Stimulated activated CD4-positive, alpha-beta T cell treated with anti-CD3 and anti-CD28 coated beads, Interleukin-1b, Interleukin-23, amount 100 ng/mL, for 24 hours (primary cell): ENCODE measurements at places on chromosomes 6 and 20.

- no peak for DNase-seq
Measured at GRCh38 chr6:64254558-64254957, 619.0 kb downstream of the PHF3 start.

- no peak for DNase-seq
Measured at GRCh38 chr20:32980131-32980941, 23.9 kb downstream of the SUN5 start.

- DNase-seq = no peak
Measured at GRCh38 chr6:63643862-63644261, 8.3 kb downstream of the PHF3 start.

DNA sequence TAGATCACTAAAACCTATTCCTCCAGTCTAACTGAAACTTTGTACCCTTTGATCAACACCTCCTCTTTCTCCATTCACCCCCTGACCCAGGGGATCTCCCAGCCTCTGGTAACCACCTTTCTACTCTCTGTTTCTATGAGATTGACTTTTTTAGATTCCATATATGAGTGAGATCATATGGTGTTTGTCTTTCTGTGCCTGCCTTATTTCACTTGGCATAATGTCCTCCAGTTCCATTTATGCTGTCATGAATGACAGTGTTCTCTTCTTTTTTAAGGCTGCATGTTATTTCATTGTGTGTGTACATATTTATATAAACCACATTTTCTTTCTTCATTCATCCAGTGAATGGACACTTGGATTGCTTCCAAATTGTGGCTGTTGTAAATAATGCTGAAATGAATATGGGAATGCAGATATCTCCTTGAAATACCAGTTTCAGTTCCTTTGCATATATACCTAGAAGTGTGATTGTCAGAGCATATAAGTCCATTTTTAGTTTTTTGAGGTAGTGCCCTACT is 57.7 kb downstream of the DHX35 start:
- peak; percentile 10 for DNase-seq

DNA sequence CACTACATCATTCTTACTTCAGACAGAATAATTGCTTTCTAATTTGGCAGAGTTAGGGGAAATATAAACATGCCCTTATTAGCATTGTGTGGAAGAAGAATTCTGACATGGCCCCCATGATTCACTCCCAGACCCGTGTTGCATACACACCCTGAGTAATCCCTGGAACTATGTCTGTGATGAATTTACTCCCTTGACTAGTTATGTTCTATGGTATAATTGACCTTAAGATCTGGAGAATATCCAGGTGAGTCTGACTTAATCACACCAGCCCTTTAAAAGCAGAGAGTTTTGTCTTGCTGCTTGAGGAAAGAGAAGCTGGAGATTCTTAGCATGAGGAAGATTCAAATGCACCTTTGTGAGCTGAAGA is 262.9 kb downstream of the SOX4 start:
- no peak for DNase-seq

DNA sequence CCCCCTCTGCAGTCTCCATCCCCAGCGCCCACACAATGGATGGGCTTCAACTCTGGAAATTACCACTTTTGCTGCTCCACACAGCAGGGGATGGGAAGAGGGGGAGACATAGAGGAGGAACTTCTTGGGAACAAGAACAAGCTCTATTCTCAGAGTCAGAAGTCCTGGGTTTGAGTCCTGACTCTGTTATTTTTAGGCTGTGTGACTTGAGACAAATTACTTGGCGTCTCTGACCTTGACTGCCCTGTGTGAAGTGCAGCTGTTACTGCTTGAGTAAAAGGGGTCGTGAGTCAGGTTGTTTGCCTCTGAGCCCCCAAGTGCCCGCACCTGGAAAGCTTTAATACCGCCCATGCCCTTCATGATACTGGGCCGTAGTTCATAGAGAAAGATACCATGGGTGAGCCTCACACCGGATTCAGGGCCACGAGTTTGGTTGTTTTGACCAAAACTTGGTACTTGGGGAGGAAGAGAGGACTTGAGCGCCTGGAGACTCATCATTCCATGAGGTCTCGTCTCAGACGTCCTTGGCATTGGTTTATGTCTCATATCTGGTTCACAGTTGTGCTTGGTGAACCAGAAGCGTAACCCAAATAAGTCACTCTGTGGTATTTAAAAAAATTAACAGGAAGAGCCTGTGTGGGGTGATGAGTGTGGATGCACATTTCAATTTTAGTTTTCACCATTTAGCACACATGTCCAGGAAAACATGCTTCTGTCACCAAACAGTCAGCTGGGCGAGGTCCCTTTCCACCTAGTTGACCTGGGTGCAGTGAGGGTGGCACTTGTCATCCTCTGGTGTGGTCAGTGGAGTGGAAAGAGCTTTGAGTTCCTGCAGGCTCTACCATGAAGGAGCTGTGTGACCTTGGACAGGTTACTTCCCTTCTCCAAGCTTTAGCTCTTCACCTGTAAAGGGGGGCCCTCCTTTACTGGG is 75.6 kb downstream of the CDC5L start:
- DNase-seq = no peak

DNA sequence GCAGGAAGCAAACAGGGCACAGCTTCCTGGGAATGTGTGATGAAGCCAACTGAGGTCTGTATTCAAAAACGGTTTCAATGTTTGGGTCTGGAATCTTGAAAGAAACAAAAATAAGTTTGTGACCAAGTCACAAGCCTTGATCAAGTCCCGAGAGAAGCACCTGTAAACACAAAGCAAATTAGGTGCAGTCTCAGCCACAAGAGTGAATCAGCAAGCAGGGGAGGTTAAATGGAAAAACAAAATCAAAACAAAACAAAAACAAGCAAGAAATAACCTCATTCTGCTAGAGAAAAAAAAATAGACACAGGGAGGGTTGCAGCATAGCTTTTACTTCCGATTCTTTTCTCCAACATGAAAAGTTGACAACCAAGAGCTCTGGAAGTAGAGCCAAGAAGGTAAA is 201.7 kb downstream of the CLIC5 start:
- no peak for DNase-seq

GRCh38 chr6:99143108-99143861 is 195.5 kb upstream of the FBXL4 start:
- DNase-seq = no peak

DNA sequence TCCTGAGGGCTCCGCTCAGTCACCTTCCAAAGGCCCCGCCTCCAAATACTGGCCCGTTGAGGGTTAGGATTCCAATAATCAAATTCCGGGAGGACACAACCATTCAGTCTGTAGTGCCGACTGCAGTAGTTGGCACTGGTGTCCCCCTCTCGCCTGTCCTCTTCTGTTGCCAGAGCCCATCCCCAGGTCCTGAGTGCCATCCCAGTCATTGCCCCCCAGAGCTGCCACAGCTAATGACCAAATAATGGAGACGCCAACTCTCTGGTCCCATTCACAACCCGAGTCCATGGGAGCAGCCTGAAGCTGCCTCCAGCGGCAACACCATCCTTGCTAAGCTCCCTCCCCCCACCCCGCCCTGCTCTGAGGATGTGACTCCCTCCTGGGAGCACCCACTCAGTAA is 115.9 kb downstream of the JPH2 start:
- DNase-seq = no peak

GRCh38 chr6:147506704-147507114 is 1.8 kb upstream of the SAMD5 start:
- peak; percentile 29 for DNase-seq

DNA sequence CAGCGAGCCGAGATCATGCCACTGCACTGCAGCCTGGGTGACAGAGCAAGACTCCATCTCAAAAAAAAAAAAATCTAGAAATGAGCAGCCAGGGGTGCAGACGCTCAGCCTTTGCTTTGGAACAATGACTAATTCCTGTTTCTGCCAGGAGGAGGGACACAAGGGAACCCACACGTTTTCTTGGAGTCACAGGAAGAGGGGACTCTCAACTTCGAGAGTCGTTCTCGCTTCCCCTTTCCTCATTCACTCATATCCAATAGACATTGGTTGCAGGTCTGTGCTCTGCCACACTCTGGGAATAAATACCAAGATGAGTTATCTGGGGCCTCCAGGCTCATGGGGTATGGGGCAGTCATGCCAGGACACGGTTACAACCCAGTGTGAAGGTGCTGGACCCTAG is 91.5 kb upstream of the RREB1 start:
- no peak for DNase-seq

GRCh38 chr20:38547288-38548085 is 33.5 kb upstream of the ADIG start:
- DNase-seq = no peak

GRCh38 chr6:70353448-70353847 is 50.6 kb upstream of the COL9A1 start:
- no peak for DNase-seq

DNA sequence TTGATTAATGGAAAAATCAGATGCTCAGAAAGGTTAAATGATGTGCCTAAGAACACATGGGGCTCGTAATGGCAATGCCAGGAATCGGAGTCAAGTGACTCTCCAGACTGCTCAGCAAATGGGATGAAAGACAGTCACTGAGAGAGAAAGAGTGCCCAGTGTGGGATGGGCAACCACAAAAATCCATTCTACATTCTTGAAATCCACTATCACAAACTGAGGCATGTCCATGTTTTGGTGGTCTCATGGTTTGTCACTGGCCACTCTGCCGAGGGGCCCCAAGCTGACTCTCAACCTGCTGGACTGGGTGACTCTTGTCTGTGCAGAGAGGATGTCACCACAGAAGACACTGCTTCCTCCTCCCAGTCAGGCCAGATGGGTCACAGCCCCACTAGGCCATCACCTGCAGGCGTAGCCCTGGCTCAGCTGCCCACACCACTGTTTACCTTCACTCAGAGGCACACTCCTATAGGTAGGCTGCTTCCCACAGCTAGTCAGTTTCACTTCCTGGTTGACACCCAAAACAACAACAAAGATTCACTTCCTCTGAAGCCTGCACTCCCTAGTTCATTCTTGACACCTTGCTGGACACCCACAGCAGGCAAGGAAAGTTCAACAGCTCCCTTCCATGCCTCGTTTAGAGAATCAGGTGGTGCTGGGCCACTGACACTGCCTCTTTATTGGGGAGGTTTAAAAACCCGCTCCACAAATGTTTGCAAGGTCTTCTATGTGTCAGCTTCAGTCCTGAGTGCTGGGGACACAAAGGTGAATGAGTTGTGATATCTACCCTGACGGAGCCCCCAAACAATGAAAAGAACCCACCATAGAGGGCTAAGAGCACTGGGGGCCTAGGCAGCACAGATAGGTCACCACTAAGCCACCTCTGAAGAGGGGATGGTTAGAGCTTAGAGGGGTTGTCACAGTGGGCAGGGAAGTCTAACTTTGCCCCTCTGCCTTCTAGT is 21.7 kb downstream of the MAP1LC3A start:
- no peak for DNase-seq

GRCh38 chr6:81998432-81998831 is 246.0 kb upstream of the TENT5A start:
- no peak for DNase-seq

DNA sequence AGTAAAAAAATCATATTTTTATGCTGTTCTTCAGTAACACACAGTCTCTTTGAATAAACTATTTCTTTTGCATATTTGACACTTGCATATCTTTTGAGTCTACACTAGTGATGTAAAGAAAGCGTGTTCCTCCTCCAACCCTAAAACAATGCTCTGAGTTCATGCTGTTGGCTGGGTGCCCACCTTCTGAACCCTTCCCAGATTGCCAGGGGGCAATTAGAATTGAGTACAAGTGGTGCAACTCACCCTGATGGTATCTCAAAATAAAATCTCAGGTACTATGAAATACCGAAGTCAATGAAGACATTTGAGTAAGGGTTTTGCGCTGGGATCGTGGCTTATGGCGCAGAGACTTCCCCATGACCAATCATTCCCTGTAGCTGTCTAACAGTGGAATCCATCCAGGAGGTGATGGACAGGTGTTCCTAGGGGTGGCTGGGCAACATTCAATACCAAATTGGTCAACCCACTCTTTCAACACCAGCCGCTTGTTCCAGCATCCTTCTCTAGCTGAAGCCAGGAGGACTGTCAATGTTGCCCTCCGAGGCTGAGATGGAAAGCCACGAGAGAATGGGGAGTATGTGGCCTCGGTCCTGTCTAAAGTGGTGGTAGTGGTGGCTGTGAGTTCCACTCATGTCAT is 94.4 kb upstream of the ZNFX1 start:
- no peak for DNase-seq

- DNase-seq = no peak
Measured at GRCh38 chr6:108699290-108700041, 138.7 kb downstream of the FOXO3 start.

DNA sequence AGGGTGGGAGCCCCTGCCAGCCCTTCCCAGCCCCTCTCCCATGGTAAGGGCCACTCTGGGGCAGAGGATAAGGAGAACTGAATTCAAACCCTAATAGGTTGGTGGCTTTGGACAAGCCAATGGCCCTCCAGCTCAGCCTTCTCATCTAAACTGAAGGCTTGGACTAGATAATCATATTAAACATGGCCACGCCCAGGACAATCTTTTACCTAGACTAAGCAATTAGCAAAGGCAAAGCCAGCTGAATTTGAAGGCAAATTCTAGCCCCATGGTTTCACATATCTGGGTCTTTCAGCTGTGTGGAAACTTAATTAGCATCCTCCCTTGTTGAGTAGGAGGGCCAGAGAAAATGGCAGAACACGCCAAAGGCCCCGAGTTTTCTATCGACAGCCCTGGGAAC is 10.7 kb downstream of the SLC22A23 start:
- DNase-seq = no peak

DNA sequence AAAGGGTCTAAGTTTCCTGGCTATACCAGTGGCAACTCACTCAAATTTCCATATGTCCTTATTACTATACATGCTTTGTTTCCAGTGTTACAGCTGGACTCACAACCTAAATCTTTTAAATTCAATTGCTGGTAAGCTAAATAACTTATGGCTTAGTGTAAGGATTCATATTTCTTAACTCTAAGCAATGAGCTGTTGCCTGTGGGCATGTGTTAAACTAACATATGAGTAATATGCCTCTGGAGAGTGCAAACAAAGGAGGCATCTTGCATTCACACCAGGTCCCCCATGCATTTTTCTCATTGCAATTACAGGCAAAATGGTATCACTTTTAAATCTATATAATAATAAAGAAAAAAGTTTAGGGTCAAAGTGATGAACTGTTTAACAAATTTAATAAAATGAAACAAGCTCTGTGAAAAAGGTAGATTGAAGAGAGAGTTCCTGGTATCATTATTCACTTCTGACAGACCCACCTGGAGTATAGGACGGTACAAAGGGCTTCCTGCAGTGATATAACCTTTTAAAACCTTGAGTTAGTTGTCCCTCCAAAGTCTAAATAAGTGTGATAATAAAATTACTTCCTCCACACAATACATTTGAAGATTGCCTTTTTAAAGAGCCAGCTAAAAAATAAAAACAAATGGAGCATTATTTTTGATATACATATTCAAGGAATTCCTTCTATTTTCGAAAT is 57.6 kb upstream of the HMGCLL1 start:
- DNase-seq = no peak

GRCh38 chr6:50049829-50050228 is at the start of gene DEFB112:
Gene DEFB112 (minus strand): TSS chr6:50049929. CDS start chr6:50049869, 60 bp downstream.
- no peak for DNase-seq
